Natural killer cell (primary cell): ENCODE measurements at places on chromosomes 4 and X.

- DNase-seq, result no peak
These were observed 44.3 kb upstream of the GALNT7 start for GRCh38 chr4:173124209-173124865.

GRCh38 chr4:5471691-5472090, 236.7 kb downstream of the EVC2 start:
- no peak for DNase-seq

GRCh38 chr4:21276046-21276445, 575.8 kb downstream of the PACRGL start:
- no peak for DNase-seq

DNA sequence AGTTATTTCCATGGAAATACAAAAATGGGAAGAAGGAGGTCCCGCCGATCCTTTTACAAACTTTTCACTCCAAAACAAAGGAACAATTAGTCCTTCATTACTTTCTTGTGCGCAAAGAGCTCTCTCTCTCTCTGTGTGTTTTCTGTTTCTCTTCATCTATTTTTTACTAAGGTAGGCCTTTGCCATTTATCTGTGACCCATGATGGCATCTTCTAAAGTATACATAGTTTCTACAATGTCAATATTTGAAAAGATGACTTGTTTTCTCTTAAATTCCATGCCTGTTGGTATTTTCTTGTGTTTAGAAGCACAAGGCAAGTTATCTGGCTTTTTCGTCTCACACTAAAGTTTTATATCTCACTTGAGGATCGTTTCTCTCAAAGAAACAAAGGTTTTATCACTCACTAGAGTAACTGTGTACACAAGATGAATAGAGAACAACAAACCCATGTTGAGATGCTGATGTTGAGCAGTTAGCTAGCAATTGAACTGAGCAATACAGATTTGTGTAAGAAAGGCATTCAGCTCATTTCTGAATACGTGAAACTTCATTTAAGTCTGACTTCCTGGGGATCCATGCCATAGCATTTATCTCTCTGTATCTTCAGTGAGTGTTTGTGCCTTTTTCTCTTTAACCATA, 250.3 kb downstream of the GBA3 start:
- no peak for DNase-seq

DNA sequence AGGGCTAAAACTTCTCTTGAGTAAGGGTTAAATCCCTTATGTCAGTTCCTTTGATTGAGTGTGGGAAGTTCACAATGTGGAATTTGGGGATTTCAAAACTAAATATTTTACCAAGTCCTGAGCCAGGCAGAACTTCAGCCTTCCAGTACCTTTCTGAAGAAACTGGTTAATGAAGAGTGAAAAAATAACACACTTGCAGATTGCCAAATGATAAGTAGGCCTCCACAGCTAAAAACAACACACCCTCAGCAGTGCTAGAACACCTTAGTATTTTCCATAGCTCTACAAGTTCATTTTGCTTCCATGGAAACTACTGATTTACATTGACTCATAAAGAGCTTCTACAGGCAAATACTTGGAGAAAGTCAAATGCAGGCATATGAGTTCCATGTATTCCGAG, 326.8 kb downstream of the ZNF674 start:
- no peak for DNase-seq

DNA sequence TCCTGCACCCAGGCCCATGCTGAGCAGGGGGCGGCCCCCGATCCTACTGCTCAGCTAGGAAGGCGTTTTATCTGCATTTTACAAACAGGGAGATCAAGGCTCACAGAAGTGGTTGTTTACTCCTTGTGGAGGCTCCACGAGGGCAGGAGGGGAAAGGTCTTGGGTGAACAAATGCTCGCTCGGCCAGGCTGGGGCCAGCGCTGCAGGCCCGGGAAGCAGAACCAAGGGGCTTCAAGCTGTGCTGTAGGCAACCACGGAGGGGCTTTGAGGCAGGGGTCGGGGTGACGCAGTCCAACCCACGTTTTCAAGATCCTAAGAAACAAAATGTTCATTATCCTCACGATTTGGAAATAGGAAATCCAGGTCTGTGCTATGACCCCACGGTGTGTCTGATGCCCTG, 125.8 kb downstream of the HMX1 start:
- no peak for DNase-seq

DNA sequence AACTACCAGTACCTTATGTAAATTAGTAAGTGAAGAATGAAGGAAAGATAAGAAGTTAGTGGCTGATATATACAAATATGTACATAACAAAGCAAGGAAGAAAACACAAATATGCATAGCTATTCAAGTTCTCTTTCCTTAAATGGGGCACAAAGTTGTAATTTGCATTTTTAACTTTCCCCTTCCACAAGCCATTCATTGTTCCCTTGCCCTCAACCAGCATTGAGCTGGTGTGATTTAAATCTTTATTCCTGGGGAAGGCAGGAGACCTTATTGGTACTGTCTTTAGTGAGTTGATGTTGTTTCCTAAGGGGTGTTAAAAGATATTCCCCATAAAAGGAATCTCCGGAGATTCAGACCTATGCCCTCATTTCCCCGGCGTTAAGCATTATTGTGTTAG, 735.3 kb downstream of the PCDH18 start:
- no peak for DNase-seq

DNA sequence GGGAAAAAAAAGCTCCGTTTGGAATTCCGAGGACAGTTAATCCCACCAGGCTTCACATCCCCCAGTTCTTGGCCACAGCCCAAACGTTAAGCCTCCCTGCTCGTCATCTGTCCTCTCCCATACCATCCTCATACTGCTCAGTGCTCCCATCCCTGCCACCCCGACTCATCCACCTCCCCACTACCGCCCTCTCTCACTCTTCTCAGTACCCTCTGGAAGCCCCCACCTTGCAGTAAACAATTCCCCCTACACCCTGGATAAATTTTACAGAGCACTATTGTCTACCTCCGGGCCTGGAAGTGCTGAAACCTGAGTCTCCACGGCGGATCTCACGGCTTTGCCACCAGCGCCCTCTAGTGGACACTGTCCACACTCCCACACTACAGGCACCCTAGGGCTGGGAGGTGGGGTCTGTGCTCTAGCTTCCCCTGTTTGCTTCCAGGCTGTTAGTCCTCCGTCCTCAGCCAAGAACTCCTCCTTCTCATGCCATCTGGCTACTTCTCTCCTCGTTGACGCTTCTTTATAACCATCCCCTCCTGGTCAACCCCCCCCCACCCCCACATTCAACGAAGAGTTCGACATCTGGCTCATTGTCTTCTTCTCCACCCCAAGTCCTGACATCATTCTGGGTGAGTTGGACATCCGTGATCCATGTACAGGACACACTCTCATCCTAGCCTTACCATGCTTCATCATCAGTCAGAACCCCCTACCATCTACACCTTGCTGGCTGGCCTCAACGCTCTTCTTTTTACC, 54.5 kb downstream of the RTL9 start:
- DNase-seq, result peak; percentile 82

- DNase-seq, result no peak
These were observed 1242.9 kb downstream of the C4orf33 start for GRCh38 chr4:130338851-130339250.

GRCh38 chr4:102301167-102301566, 44.1 kb downstream of the SLC39A8 start:
- no peak for DNase-seq

DNA sequence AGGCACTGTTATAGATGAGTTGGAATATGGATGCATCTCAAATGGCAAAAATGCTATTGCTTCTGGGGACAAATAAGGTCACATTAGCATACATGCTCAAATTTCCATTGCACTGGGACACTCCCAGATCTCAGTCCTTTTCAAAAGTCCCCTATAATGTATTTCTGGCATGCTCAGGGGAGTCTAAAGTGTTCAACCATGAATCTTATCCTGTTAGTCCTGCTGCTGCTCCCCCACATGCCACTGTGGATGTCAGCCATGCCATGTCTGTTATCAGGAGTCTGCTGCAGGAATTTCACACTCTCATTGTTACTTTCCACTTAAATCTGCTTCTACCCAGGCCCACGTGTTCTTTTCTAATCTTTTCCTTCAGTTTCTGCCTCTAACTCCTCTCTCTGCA, 1000.6 kb downstream of the CCSER1 start:
- no peak for DNase-seq

DNA sequence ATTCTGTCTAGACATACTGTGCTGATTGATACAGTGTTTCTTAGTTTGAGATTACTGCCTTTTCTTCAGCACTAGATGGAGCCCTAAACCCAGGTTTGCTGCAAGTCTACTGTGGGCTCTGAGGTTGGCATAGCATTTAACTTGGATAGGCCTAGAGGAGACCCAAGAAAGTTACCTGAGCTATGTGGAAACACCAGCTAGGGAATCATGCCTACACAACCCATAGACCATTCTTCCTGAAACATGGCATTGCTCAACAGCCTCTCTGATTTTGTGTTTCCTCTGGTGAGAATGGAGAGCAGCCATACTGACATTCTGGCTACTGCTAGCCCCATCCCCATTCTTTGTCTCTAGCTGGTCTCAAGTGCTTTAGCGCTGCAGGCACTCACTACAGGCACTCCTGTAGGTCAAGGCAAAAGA, 287.7 kb upstream of the PCDH18 start:
- DNase-seq, result no peak

GRCh38 chr4:139950568-139950967, 203.4 kb downstream of the MAML3 start:
- DNase-seq, result peak; percentile 45

DNA sequence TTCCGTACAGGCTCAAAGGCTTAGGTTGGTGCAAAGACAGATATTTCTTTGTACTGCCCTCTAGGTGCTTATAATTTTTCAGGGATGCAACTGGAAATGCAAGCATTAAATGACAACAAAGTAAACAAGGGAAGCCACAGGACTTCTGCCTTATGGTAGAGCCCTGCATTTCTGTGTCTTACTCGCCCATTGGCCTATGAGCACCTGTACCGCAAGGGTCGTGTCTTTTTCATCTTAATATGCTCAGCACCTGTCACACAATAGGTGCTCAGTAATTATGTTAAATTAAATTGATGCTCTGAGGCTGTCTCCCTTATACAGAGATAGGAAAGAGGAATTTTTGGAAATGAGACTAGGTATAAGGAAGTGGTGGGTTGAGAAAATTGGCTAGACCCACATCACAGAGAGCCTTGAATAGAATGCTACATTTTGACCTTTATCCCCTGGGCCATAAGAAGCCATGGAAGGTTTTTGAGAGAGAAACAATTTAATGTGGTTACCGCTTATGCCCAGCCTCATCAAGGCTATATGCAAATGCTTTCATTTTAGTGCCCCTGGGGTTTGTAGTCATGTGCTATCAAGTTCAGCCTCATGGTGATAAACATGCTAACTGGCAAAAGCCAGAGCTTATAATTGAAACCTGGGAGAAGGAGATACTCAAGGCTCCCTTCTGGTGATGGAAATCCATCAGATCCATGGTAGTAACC, 16.3 kb downstream of the VSIG4 start:
- no peak for DNase-seq

DNA sequence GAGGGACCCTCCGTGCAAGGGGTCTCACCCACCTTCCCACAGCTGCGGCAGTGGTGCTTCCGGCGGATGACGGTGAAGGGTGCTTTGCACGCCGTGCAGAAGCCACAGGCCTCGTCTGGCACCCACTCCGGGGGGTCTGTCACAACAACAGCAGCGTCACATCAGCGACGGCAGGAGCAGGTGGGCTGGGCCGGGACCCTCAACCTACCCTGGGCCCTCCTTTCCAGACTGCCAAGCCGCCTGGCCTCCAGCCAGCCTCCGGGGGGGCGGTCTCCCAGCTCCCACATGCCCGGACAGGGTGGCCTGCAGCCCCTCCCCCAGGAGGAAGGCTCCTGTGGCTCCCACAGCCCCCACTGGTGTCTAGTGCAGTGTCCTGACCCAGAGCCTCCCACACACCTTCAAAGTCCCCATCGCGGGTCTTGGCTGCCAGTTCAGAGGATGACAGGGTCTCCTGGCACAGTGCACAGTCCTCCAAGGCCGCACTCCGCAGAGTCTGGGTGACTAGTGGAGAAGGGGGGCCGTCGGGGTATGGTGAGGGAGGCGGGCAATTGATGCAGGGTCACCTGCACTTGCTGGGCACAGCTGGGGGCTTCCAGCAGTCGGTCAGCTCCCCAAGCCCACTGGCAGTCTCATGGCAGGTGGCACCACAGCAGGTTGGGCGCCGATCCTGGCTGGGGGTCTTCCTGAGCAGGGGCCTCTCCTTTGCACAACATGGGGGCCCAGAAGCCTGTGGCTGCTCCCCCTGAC, 9.5 kb upstream of the MXD4 start:
- no peak for DNase-seq

DNA sequence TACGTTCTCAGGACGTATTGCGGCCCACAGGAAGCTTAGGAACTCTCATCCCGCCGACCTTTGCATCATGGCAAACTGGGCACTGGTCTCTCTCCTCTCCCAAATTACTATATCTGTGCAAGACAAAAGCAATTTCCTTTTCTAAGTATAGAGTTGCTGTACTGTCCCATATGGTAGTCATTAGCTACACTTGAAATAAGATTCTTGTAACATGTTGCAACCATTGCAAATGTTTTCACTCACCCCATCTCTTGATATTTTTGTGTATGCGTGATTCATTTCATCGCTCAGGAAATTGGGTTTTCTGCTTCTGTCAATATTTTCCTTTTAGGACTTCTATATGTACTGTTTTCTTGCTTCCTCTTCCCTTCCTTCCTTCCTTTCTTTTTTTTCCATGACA, 15.7 kb downstream of the ARMCX6 start:
- DNase-seq, result no peak

DNA sequence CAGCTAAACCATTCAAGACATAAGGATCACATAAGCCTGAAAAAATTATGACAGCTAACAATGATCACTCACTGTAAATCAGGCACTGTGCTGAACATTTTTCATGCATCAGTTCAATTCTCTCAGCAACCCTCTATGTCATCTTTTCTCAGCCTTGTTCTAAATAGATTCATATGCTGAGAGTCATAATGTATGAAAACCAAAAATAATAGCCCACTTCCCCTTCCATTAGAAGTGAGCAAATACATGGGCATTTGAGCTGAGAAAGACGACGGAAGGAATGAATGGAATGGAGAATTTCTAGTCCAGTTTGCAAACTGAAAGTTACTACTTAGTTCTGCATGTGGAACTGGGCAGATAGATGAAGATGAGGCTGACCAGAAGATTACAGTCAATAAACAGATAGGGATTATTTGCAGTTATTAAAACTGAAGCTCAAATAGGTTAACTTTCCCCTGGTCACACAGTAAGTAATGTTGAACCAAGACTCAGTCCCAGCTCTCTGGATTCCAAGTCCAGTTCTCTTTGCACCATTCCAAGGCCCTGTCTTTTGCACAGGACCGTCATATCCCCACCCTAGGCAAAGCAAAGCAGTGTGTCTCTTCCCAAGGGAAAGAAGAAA, 1.6 kb upstream of the SH3RF1 start:
- DNase-seq, result no peak

DNA sequence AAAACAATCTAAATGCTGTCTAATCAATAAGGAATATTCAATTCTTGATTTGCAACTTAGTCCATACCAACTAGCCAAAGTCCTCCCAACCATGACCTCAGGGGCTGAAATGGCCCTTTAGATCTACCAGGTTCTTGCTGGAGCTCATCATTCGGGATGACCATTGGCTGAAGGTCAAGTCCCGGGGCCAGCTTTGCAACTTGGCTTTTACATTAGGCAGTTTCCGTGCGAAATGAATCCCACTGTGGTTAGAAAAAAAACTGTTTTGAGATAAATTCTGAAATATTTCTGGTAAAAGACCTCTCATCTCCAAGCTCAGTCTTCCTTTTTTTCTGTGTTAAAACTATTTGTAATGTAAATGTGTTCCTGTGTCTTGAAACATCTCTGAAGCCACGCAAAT, 178.6 kb downstream of the TENM3 start:
- no peak for DNase-seq
